T1000 (cell line): ENCODE measurements at places on chromosomes 16 and 17.

DNA sequence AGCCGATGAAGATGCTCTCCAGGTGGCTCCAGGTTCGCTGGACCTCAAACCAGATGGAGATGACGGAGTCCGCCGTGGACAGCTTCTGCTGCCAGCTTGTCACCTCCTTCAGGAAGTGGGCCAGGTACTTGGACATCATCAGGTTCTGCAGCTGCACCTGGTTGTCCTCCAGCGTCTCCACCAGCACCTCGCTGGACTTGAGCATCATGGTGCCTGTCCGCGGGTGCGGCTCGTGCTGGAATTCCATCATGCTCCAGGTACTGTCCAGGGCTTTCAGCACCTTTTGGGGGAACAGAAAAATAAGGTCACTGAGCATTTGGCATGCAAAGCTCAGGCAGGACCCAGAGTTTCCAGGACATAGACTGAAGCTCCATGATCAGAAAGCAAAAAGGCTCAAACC, 69.7 kb downstream of the DNAH17 start:
- no peak for DNase-seq

- DNase-seq, result no peak
These were observed 5.0 kb upstream of the TM4SF5 start for GRCh38 chr17:4766723-4767122.

- no peak for DNase-seq
These were observed 4.8 kb downstream of the MSI2 start for GRCh38 chr17:57261084-57261461.

DNA sequence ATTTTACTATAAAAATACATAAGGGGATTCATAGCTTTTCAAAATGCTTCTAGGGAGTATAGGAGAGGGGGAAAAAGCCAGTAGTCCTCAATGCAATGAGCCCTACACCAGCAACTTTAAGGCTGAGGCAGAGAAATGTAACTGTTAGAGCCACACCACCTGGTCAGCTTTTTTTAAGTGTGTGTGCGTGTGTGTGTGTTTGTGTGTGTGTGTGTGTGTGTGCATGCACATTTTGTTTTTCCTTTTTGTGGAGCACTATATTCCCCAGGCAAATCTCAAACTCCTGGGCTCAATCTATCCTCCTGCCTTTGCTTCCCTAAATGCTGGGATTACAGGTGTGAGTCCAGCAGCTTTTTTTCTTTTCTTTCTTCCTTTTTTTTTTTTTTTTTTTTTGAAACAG, 2.3 kb upstream of the MEIOC start:
- DNase-seq, result no peak

- DNase-seq, result no peak
These were observed 22.5 kb downstream of the HMOX2 start for GRCh38 chr16:4498546-4499195.

DNA sequence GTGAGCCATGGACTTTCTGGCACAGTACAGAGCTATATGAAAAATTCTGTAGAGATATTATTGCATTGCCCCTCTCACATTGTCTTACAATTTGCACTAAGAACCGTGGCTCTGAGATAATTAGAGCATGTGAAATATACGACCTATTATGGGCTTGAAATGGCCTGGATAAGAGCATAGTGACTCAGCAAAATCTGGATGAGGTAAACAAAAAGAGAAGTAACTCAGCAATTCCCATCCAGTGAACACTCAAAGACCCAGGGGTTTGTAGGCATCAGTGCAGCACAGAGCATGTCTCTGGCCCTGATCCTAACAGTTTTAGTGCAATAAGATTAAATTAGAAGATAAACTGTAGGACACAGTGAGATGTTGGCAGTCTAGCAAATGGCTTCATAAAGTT, 317.2 kb upstream of the MYOCD start:
- no peak for DNase-seq

DNA sequence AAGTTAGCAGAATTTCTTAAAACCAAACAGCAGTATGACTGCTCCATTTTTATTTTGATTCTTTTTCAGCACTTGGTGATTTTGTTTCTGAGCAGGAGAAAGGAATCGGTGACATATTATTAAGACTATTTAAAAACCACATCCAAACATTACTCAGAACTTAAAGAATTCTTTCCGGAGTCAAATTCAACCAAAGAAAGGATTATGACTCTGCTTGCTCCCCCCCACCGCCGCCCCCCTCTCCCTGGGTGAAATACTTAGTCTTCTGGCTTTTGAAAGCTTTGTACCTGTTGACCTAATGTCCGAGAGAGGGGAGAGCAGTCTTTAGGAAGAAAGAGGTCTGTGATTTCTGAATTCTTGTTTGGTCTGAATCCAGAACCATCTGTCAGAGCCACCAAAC, 17.9 kb upstream of the COL1A1 start:
- peak; percentile 21 for DNase-seq
